Right lobe of liver (tissue), 6 donors: ENCODE measurements at places on chromosomes 5 and 9. TPM values are rescaled to one million over a fixed set of nuclear protein-coding genes. Genes with fewer than 3 reads are reported as not detected.

GRCh38 chr5:119315516-119315949 is 40.3 kb upstream of the TNFAIP8 start:
- H3K36me3 ChIP-seq = no peaks in the 10 kb centered on the region
- no peak for DNase-seq
- H3K27me3 ChIP-seq = no peaks in the 10 kb centered on the region
- no peak overlapping the region for H3K27ac ChIP-seq

DNA sequence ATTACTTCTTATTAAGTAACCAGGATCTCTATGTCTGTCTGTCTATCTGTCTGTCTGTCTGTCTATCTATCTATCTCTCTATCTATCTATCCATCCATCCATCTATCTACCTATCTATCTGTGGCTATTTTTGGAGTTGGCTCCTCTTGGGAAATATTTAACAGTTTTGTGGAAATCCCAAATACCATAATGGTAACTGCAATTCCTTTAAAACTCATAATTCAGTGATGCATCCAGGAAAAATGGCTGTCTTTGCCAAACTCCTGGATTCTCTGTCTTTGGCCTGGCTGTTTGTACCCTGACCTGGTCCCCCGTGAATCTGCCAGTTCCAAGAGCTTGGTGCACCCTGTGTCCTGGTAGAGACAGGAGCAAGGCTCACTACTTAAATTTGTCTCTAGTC is 197.0 kb downstream of the PCSK1 start:
- DNase-seq = no peak
- H3K4me3 ChIP-seq = no peak overlapping the region
- H3K27ac ChIP-seq = no peak overlapping the region

- H3K4me3 ChIP-seq = no peak overlapping the region
- H3K36me3 ChIP-seq = no peaks in the 10 kb centered on the region
- no peaks in the 10 kb centered on the region for H3K4me1 ChIP-seq
- no peak overlapping the region for H3K27ac ChIP-seq
- H3K27me3 ChIP-seq = no peaks in the 10 kb centered on the region
Observed at GRCh38 chr5:110376281-110376951, 350.1 kb downstream of the TMEM232 start.

GRCh38 chr9:14677872-14678271 is 15.4 kb downstream of the ZDHHC21 start:
- no peaks in the 10 kb centered on the region for H3K4me1 ChIP-seq
- no peak overlapping the region for H3K27ac ChIP-seq
- no peaks in the 10 kb centered on the region for H3K36me3 ChIP-seq
- H3K27me3 ChIP-seq = no peaks in the 10 kb centered on the region

DNA sequence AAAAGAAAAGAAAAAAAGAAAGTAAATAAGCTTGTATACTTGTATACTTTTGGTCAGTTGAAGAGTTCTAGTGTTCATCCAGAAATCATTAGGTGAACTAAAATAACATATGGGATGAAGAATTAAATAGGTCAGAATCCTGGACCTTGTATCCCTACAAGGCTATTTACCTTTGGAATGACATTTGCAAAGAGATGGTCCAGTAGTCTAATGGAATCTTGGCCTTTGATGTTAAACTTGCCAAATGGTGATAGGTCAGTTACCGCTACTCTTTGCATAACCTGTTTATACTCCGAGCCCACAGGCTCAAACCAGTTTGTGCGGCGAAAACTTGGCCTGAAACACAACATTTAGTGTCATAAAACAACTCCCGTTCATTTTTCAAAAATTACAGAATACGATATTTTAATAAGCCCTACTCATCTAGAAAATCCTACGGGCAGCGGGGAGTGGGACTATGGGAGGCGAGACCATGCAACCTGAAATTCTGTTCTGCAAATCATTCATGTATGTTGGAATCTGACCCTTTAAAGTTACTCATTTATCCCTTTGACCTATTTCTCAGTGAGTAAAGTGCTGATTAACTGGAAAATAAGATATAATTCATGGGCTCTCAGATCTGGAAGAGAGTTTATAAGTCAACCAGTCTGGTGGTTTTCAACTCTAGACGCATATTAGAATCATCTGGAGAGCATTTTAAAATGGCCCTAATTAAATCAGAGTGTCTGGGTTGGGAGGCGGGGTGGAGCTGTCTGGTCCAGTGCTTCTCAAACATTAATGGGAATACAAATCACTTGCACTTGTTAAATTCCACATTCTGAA is 38.6 kb downstream of the DMGDH start:
- H3K4me3 ChIP-seq = peak overlapping the region; percentile 28
- no peaks in the 10 kb centered on the region for H3K36me3 ChIP-seq
- H3K4me1 ChIP-seq = no peaks in the 10 kb centered on the region
- peak; percentile 27 for DNase-seq
- H3K27me3 ChIP-seq = no peaks in the 10 kb centered on the region

The SLC35A4 gene
- 32.1 TPM for total RNA-seq

The PCDHB8 gene
- 0.19 TPM for total RNA-seq
